Osteocyte (in vitro differentiated cells): ENCODE measurements at places on chromosomes 4 and X. TPM values are rescaled to one million over a fixed set of nuclear protein-coding genes. Genes with fewer than 3 reads are reported as not detected.
A peak's percentile ranks its signal among the peaks of the same experiment; 100 is the strongest.

DNA sequence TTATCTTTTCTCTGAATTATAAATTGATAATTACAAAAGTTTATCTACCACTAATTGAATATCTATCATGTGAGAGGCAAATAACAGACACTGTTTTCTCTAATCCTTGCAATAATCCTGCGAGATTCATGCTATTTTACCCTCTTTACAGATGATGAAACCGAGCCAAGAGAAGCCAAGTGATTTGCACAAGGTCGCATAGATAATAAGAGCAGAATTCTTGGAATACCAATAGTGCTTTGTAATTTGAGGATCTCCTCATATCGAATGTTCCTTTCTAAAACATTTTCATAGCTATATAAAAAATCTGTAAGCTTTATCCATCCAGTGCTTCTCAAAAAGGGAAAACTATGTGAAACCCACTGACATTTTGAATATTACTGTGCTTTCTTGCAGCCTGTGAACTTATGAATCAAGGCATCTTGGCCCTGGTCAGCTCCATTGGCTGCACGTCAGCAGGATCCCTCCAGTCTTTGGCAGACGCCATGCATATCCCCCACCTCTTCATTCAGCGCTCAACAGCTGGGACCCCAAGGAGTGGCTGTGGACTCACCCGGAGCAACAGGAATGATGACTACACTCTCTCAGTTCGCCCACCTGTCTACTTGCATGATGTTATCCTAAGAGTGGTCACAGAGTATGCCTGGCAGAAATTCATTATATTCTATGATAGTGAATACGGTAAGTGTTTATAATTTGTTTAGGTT lies 743.8 kb upstream of the ATOH1 start:
- no peak for DNase-seq

DNA sequence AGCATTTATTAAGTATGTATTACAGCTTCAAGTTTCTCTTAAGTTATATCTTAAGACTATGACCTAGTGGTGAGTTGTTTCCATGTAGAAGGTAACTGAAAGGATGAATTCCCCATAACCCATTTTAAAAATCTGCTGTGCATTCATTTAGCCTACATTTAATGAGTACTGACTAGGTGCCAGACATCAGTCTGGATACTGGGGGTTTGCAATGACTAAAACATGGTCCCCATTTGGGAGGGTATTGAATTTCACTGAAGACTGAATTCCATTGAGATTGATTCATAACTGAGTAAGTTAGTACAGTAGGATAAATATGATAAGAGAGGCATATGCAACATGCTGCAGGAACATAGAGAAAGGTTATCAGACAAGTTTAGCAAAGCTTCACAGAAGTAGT lies 241.5 kb downstream of the FRAS1 start:
- DNase-seq = no peak

DNA sequence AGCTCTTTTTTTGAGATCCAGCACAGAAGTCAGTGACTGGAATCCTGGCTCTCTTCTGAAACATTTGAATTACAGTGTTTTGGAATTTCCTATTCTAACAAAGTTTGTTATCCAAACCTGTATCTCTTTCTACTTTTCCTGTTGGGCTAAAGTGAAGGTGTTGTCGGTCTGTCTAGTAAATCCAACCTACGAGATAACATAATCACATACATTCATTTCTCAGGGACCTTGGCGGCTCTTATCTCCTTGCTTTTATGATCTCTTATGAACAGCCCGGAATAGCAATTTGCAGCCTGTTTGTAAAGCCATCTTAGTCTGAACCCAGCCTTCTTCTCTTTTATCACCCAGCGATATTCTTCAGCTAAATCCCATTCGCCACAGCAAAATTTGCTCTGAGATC lies 14.5 kb downstream of the PPARGC1A start:
- no peak for DNase-seq

DNA sequence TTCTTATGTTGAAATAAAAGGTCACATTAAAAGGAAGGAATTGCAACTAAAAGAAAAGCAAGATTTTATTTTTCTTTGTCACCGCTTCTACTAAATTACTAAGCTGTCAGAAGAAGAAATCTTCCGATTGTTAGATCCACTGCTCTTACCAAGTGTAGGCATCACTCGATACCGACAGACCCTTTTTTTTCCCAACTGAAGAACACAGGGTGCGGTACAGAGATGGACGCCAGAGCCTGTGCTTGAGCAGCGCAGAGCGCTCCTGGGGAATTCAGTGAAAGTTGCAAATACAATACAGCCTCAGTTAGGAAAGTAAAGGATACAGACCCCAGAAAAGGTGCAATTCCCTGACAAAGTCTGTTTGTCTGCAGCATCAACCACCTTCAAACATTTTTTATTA lies 94.9 kb upstream of the WDR17 start:
- DNase-seq = no peak

GRCh38 chr4:118762155-118762554 lies 73.8 kb downstream of the SEC24D start:
- DNase-seq = no peak

- no peak for DNase-seq
These were observed 43.3 kb upstream of the MTNR1A start for GRCh38 chr4:186598686-186599085.

DNA sequence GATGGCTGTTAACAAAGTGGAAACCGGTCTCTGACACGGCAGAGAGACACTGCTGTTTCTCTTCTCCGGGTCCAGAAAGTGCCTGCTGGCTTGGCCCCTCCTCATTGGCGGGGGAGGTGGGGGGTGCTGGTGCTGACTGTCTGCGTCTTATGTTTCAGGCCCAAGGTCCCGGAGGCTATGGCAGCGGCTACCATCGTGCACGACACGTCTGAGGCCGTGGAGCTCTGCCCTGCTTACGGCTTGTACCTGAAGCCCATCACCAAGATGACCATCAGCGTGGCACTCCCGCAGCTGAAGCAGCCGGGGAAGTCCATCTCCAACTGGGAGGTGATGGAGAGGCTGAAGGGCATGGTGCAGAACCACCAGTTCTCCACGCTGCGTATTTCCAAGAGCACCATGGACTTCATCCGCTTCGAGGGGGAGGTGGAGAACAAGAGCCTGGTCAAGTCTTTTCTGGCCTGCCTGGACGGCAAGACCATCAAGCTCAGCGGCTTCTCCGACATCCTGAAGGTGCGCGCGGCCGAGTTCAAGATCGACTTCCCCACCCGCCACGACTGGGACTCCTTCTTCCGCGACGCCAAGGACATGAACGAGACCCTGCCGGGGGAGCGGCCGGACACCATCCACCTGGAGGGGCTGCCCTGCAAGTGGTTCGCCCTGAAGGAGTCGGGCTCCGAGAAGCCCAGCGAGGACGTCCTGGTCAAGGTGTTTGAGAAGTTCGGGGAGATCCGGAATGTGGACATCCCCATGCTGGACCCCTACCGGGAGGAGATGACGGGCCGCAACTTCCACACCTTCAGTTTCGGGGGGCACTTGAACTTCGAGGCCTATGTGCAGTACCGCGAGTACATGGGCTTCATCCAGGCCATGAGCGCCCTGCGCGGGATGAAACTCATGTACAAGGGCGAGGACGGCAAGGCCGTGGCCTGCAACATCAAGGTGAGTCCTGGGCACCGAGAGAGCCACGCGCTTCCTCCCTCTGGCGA lies 2.2 kb downstream of the AKAP17A start:
- peak; percentile 83 for DNase-seq

- no peak for DNase-seq
These were observed 62.2 kb upstream of the GPM6A start for GRCh38 chr4:175874306-175874705.

DNA sequence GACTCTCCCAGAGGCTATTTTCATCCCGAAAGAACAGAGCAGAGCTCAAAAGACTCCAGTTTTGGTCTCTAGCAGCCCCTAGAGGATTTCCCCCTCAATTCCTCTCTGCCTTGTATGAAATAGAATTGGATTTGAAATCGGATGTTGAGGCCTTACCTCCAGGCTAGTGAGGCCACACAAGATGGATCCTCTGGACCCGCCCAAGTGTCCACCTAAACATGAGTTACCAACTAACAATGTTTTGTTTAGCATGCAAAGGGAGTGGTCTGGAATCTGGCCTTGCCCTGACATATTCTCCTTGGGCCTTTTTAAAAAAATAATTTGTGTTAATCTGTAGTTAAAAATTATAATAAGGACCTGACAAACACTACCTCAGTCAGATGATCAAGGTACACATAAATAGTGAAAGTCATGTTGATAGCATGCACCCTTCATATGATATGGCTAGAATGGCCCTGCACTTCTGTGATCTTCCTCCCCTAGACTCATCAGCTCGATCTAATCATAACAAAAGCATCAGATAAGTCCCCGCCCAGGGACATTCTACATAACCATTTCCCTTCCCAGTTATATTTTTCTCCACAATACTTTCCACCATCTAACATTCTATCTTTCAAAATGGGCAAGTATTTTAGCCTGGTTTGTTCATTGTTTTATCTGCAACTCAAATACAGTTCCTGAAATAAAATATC lies 6.5 kb downstream of the TLR8 start:
- no peak for DNase-seq

GRCh38 chr4:18056030-18056429 lies 34.5 kb upstream of the LCORL start:
- DNase-seq = no peak

- no peak for DNase-seq
These were observed 2.0 kb upstream of the STAG2 start for GRCh38 chrX:123959281-123960063.

DNA sequence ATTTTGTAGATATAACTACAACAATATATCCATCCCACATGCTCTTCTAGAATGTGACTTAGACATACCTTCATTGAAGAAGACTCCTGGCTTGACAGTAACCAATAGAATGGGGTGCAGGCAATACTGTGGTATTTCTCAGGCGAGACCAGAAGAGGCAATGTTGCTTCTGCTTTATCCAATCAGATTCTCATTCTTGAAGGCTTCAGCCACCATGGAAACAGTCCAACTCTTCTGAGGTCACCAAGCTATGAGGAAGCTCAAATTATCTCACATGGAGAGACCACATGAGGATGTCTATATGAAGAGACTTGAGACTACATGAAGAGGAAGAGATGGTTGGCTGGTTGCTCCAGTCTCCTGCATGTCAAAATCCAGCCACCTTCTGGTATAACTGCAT lies 469.9 kb downstream of the PCDH10 start:
- no peak for DNase-seq

- no peak for DNase-seq
These were observed 6.9 kb downstream of the KLHL8 start for GRCh38 chr4:87213421-87214075.

- DNase-seq = no peak
These were observed 1535.3 kb upstream of the PCDH10 start for GRCh38 chr4:131613824-131614216.

DNA sequence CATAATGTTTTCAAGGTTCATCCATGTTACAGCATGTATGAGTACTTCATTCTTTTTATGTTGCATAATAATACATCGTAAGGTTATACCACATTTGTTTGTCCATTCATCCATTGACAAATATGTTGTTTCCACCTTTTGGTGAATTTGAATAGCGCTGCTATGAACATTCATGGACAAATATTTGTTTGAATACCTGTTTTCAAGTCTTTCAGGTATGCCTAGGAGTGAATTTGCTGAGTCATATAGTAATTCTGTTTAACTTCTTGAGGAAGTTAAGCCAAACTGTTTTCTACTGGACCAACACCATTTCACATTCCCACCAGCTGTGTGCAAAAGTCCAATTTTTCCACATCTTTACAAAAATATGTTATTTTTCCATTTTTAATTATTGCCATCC lies 31.5 kb downstream of the IRS4 start:
- no peak for DNase-seq

GRCh38 chrX:96838537-96838936 lies 45.2 kb upstream of the RPA4 start:
- DNase-seq = no peak

GRCh38 chr4:92519727-92520126 lies 216.0 kb downstream of the GRID2 start:
- DNase-seq = no peak

GRCh38 chrX:1321674-1322073 lies 14.9 kb upstream of the IL3RA start:
- DNase-seq = no peak

GRCh38 chr4:155591738-155592143 lies 74.9 kb upstream of the GUCY1A1 start:
- DNase-seq = no peak

DNA sequence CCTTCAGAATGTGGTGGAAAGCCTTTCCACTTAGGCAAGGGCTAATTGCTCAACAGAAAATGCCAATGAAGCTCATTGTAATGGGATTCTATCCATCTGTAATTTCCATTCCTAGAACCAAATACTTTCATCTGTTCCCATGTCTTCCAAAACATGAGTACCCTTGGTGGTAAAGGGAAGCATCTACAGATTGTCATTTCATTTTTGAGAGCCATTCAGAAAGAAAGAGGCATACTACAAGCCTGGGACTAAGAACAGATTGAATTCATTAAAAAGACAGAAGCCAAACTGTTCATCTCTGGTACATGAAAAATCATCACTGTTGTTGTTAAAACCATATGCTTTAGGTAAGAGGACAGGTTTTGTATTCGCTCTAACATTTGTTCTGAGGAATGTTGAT lies 43.6 kb upstream of the DCTD start:
- DNase-seq = no peak

GRCh38 chr4:174537634-174538033 lies 15.3 kb upstream of the HPGD start:
- DNase-seq = no peak

- no peak for DNase-seq
These were observed 188.4 kb downstream of the GASK1B start for GRCh38 chr4:157984285-157984911.

DNA sequence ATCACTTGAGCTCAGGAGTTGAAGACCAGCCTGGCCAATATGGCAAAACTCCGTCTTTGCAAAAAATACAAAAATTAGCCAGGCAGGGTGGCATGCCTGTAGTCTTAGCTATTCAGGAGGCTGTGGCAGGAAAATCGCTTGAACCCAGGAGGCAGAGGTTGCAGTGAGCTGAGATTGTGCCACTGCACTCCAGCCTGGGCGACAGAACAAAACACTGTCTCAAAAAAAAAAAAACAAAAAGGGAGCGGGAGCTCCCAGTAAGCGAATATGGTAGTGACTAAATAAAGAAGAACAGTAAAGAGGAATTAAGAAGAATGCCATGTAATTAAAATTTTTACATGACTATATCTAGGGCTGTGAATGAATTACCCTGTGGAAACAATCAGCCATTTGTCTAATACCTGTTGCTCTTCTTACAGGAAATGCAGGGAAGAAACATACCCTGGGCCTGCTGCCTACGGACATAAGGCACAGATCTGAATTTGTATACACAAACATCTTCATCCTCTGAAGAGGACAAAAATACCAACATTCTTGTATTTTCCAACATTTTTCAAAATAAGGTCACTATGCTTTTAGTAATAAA lies 11.4 kb downstream of the WDFY3 start:
- no peak for DNase-seq

Gene VEGFD
- total RNA-seq = 0.27 TPM in 1 of 2 replicates, not detected in the other

Gene MAGEB10
- not detected in 2 replicates for total RNA-seq

Gene CASP6
- total RNA-seq = 19.8 and 23.3 TPM in 2 replicates

Gene GAB3
- 0.78 and 1.1 TPM in 2 replicates for total RNA-seq

Gene TMSB15C
- total RNA-seq = 3.9 and 6.8 TPM in 2 replicates

Gene MCUB
- 14.1 and 14.8 TPM in 2 replicates for total RNA-seq

Gene SH3D19
- 28.5 and 32.4 TPM in 2 replicates for total RNA-seq

Gene TRIML1
- not detected in 2 replicates for total RNA-seq

Gene COL25A1
- total RNA-seq = 1.3 and 1.8 TPM in 2 replicates
